ENCODE measurements at places on chromosomes 16 and 17. TPM values are rescaled to one million over a fixed set of nuclear protein-coding genes. Genes with fewer than 3 reads are reported as not detected.

NPLOC4 gene
- 106 TPM for total RNA-seq

MAZ gene
- 468 TPM for total RNA-seq

FAM171A2 gene
- 0.16 TPM for total RNA-seq

HOXB13 gene
- total RNA-seq = not detected

CORO1A gene
- total RNA-seq = 1,902 TPM

KREMEN2 gene
- not detected for total RNA-seq

SPATA22 gene
- total RNA-seq = not detected

OTOP2 gene
- not detected for total RNA-seq

HOXB9 gene
- total RNA-seq = 0.09 TPM

AP1G1 gene
- total RNA-seq = 104 TPM

KRT12 gene
- total RNA-seq = not detected

KRT33B gene
- not detected for total RNA-seq

FOXN1 gene
- total RNA-seq = not detected
